ENCODE measurements at places on chromosomes 2 and 18. TPM values are rescaled to one million over a fixed set of nuclear protein-coding genes. Genes with fewer than 3 reads are reported as not detected.

GRCh38 chr18:44569391-44570055 lies 111.2 kb upstream of the SETBP1 start:
- H3K27ac ChIP-seq = no peak overlapping the region
- no peaks in the 10 kb centered on the region for H3K36me3 ChIP-seq
- H3K27me3 ChIP-seq = no peaks in the 10 kb centered on the region

DNA sequence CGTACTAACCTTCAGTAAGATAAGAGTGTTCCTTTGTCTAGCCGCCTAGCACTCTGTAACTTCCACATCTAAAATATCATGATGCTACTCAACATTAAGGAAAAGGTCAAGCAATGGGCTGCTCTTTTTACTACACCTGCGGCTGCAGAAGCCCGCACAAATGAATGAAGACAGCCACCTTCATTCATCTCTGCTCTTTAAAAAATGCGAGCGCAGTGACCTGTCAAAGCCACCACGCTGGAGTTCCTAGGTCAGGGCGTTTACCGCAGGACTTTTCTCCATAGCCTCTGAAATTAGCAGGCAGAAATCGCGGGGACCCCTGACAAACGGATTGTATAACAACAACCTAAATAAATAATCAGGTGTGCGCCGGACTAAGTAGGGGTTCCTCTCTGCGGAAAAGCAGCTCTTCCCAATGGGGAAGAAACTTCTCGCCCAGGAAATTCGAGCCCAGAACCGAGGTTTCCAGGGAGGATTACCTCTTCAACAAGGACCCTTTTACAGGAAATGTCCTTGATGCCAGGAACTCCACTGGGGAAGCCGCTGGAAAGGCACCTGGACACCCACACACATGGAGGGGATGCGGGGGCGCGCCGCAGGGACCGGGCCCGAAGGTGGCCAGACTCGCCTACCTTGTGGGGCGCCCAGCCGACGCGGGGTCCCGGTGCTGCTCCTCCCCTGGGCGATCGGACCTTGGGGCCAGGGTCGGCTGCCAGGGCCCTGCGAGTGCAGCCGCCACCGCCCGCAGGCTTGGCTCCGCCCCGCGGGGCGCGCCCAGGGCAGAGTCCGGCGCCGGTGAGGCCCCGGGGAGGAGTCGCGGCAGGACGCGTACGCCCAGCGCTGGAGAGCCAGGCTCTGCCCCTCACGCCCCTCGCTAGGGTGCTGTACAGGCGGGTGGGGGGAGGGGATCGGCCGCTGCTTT lies at the start of gene CCDC68:
TSS of gene CCDC68 (minus strand) at position 758 of the 922 bp plus-strand sequence. CDS start 16,670 bp downstream, outside the sequence.
- H3K36me3 ChIP-seq = no peaks in the 10 kb centered on the region
- no peaks in the 10 kb centered on the region for H3K27me3 ChIP-seq
- peak within 1 kb of the TSS; percentile 58 for H3K27ac ChIP-seq
- no peaks in the 10 kb centered on the region for H3K4me1 ChIP-seq

PARD6G gene
- total RNA-seq = 0.56 TPM

DSG1 gene
- not detected for total RNA-seq

YPEL5 gene
- total RNA-seq = 52.3 TPM

SERPINB3 gene
- not detected for total RNA-seq

DNA sequence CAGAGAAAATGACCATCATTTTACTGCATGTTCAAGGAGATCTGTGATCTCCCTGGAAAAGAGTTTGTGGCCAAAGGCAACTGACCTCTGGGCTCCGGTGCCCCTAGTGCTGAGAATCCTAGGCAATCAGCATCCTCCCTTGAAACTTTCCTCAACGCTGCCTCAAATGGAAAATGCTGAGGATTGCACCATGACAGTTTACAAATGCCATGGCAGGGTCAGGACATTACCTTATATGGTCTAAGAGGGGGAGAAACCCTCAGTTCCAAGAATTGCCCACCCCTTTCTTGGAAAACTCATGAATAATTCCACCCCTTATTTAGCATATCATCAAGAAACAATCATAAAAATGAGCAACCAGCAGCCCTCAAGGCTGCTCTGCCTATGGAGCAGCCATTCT lies 48.3 kb downstream of the ALPK2 start:
- H3K36me3 ChIP-seq = no peaks in the 10 kb centered on the region

DNA sequence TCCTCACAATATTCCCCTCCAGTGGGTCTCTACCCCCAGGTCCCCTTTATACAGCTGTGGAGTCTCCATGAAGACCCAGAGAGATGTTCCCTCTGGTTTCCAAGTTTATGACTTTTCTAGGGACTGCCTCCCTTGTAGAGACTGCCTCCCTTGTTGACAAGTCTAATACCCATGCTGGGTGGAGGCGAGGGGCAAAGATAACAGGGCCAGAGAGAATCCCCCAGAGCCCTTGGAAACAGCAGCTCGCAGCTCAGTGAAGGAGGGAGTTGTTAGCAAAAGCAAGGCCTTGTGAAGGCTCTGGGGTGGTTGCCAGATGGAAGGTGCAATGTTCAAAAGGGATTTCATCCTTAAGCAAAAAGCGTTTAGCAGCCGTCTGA lies 75.0 kb upstream of the GATA6 start:
- H3K27ac ChIP-seq = no peak overlapping the region
- H3K4me1 ChIP-seq = no peaks in the 10 kb centered on the region
- H3K36me3 ChIP-seq = no peaks in the 10 kb centered on the region

AQP4 gene
- total RNA-seq = 24.9 TPM

Measured in gastrocnemius medialis (tissue), 4 donors.